Neural progenitor cell (in vitro differentiated cells): ENCODE measurements at places on chromosomes 4 and X.

- no peak for DNase-seq
Measured at GRCh38 chr4:111466811-111467604, 678.2 kb upstream of the FAM241A start.

- DNase-seq, result no peak
Measured at GRCh38 chrX:54885740-54886139, 34.9 kb upstream of the TRO start.

GRCh38 chrX:112614640-112615039 is 65.1 kb downstream of the LHFPL1 start:
- peak; percentile 50 for DNase-seq

GRCh38 chr4:3727847-3728469 is 38.2 kb upstream of the ADRA2C start:
- no peak for DNase-seq

- DNase-seq, result no peak
Measured at GRCh38 chrX:9135901-9136510, 102.1 kb upstream of the FAM9B start.

DNA sequence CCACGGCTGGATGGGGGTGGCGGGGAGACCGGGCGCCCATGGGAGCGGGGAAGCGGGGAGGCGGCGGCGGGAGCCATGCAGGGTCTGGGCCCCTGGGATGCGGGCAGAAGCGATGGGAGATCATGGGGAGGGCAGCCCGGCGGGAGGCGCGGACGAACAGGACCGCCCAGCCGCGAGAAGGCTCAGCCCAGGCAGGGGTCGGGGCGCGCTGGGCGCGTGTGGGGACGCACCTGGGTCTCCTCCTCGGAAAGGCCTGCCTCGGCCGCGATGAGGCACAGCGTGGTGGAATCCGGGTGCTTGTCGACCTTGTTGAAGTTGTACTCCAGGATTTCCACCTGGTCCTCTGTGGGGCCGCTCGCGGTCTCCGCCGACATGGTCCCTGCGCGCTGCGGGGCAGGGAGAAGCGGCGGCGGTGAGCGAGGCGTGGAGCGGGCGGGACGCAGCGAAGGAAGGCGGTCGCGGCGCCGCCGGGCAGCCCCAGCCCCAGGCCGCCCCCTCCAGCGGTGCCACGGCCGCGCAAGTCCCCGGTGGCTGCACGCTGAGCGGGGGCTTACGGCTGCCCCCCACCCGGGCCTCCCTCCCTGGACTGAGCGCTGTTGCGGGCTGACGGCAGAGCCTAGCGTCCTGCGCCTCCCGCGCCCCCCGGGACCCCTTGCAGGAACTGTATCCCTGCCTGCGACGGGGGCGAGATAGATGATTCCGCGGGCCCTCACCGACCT is 25.3 kb downstream of the HOPX start:
- DNase-seq, result peak; percentile 40

- no peak for DNase-seq
Measured at GRCh38 chr4:185119927-185120630, 23.0 kb upstream of the SLC25A4 start.

DNA sequence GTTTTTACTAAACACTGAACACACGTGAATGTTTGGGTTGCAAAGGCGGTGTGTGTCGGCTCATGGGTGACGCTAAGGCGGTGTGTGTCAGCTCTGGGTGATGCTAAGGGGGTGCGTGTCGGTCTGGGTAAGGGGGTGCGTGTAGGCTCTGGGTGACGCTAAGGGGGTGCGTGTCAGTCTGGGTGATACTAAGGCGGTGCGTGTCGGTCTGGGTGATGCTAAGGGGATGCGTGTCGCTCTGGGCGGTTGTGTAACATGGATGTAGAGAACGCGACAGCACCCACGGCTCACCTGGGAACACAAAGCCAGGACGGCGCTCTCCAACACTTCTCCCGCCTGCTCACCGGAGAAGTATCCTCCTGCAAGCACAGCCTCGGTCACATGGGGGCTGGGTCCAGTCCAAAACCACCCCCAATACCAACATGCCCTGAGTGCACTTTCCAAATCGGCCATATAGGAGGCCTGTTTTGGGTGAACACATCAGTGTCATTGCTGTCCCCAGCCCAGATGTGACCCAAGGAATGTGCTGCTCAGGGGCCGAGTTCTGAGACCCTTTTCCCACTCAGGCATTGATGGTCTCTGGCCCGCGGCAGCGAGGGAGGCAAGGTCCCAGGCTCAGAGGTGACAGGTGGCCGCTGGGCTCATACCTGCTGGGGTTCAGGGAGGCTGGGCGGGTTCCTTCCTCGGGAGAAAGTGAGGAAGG is 67.1 kb downstream of the ACOX3 start:
- DNase-seq, result no peak

DNA sequence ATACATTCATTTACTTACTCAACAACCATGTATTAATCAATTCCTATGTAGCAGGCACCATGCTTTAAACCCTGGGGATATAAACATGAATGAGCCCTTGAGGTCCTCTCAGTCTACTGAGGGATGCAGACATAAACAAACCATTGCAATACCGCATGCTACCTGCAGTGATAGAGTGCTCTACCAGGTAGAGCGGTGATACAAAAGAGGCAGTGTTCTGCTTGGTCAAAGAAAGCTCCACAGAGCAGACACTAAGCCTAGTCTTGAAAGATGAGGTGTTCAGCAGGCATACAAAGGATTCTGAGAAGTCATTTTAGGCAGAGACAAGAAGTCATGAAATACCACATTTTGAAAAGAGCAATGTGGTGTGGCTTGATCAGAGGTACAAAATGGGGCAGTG is 26.9 kb upstream of the AMOT start:
- peak; percentile 38 for DNase-seq

DNA sequence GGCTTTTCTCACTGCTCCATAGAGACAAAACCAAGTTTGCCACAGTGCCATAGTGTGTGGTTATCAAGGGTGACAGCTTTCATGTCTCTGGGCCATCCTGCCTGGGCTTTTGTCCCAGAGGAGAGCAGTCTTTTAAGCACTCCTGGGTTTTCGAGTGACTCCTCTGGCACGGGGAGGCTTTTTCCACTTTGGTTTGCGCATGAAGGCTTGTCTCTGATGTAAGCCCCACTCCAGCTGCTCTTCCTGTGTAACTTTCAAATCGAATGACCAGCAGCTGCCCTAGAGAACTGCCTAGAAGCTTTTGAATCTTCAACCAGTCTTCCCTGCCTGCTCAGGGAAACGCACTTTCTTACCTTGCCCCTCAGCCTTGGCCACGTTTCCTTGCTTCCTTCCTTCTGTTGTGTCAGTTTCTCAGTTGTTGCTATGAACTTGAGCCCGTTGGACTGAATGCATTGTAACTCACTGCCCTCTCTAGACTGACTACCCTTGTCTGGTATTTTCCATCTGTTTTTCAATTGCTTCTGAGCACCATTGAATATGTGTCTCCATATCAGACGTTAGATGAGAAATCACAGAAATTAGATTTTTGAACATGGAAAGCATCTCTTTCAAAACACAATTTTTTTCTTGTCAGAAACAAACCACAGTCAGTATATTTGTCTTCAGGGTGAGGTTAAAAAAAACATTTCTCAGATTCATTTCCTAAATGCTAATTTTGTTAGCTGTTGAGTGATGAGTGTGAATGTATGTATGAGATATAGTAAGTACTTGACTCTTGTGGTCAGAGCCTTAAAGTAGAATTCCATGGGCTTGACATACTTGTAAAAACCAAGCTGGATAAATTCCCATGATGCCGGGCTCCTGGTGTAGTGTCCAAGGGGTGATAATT is 45.3 kb downstream of the SLC9A6 start:
- no peak for DNase-seq

DNA sequence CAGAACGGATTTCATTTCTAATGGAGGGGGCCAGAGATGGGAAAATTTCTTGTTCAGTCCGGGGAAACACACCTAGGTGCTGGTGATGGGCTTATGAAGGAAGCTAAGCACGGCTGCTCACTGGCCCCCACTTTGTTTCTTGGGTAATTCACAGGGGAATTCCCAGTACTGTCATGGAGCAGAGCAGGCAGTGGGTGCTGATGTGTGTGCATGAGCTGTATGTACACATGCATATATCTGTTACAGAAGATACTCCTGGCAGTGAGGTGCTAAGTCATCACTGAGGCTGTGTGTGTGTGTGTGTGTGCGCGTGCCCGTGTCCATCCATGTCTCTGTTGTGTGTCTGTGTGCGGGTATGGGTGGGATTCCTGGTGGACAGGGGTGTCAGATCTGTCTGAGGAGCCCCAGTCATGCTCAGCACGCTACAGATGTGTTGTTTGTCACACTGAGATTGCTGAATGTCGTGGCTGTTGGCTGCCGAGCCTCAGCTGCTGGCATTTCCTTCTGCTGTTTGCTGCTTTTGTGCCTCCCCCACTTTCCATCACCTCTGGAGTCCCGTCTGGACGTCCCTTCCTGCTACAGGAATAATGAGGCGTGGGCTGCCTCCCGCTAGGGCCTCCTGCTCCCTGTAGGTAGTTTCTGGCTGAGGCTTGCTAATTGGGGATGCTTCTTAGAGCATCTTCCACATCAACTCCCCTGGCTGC is 53.3 kb downstream of the JADE1 start:
- peak; percentile 58 for DNase-seq

DNA sequence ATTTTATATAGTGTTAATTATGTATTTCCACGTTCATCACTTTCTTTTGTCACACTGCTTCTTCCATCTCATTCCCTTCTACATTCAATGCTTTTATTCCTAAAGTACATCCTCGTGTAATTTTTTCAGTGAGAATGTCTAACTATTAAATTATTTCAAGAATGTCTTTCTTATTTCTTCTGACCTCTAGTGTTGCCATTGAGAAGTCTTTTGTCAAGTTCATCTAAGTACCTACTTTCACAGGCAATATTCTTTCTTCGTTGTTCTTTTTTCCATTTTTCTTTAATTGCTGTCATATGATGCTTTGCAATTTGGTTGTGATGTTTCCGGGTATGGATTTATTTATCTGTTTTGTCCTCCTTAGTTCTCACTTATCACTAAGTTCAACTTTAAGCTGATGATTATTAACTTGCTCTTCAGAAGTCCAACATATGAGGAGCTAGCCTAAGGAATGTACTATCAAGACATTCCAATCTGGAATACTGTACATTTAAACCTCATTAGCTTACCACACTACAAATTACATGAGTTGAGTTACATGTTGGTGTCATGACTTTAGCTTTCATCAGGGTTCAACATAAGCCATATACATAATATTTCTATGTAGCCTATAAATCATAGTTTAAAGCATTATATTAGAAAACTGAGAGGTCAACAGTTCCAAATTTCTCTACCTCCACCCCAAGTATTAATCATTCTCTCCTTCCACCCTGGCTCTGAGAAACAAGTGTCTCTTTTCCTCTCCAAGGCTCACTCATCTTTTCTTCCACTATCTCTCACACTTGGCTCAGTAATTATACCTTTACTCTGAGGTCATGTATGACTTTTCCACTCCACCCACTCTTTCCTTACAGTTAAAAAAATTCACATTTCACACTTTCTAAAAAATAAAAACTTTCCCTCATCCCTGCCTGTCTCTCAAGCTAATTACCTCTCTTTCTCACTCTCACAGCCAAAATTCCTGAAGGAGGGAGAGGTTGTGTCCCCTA is 81.5 kb downstream of the COX18 start:
- DNase-seq, result no peak

GRCh38 chrX:148600131-148600530 is 99.7 kb downstream of the AFF2 start:
- no peak for DNase-seq

DNA sequence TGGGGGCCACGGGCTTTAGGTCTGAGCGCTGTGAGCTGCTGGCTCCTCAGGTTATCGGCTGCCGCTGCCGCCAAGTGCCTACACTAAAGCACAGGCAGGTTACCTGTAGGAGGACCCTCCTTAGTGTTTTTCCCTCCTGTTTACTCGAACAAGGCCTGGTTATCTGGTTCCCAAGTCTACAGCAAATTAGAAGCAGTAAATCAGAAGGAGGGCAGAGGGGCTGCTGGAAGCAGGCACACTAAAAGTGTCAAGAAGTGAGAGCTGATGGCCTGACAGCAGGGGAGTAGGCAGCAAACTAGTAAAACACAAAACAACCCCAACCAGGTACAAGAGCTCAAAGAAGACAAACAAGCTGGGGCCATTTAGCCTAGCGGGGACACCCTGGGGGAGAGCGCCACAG is 125.0 kb upstream of the PJA1 start:
- DNase-seq, result no peak

DNA sequence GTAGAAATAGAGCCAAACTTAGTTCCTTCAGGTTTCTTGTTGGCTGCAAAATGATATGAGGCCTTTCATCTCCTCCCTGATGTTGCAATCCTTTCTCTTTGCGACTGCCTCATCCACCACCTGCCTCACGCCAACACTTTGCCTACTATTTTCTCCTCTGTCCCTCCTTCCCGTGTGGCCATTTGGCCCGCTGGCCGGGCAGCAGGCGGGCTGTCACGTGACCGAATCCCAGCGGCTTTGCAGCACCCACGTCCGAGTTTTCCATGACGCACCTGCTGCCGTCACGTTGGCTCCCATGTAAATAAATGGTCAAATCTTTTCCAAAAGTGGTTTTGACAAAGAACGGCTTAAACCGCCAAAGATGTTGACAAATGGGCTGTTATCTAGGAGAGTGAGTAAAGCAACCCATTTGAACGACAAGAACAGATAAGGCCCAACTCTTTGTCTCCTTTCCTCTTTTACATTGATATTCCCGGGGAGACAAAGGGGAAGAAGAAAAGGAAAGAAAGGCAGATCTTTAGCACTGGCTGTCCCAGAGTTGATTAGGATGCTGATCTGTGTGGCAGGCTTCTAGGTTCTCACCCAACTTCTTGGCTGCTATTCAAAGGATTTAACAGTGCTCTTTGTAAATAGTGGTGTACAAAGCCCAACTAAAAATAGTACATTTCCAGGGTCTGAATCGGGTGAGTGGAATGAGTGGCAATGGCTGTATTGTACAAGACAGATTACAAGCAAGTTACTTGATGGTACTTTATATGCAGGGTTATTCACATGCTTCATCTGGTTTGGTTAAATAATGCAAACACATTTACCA is 174.2 kb upstream of the JADE1 start:
- DNase-seq, result peak; percentile 46

GRCh38 chr4:109412776-109413175 is 20.8 kb upstream of the SEC24B start:
- no peak for DNase-seq

GRCh38 chrX:31384471-31384870 is 312.6 kb upstream of the FTHL17 start:
- no peak for DNase-seq

GRCh38 chr4:156169861-156170260 is 216.2 kb upstream of the CTSO start:
- peak; percentile 66 for DNase-seq

DNA sequence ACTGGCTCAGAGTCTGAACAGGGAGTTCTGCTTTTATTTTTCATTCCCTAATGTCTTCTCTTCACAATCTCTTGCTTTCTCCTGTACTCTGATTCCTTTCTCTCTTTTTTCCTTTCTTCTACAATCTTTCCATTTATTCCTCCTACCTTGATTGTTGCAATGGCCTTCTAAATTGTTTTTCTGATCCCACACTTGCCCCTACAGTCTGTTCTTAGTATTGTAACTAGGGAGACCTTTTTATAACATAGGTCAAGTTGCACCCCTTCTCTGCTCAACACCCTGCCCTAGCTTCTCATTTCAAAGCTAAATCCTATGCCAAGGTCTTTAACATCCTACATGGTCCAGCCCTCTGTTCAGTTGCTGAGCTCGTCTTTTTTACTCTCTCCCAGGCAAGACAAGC is 277.9 kb downstream of the GBA3 start:
- no peak for DNase-seq
